ENCODE measurements at places on chromosomes 6 and 20.

DNA sequence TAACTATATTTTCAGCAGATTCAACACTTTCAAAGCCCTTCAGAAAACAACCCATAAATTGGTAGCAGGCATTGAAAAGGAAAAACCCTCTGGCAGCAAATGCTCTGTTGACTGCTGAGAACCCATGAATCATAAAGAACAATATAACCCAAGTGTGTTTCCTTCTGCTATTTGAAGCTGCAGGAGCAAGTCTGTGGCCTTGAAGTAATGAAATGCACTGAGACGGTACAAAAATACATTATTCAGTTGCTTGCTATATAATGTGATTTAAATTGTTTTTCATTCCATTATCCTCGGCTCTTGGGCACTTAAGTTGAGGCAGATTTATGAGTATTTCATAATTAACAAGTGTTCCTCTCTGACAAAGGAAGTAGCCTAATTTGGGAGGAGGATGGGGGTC is 40.6 kb upstream of the SAMD5 start:
- no peak for DNase-seq

GRCh38 chr6:143146186-143146851 is 85.6 kb downstream of the AIG1 start:
- DNase-seq: no peak

DNA sequence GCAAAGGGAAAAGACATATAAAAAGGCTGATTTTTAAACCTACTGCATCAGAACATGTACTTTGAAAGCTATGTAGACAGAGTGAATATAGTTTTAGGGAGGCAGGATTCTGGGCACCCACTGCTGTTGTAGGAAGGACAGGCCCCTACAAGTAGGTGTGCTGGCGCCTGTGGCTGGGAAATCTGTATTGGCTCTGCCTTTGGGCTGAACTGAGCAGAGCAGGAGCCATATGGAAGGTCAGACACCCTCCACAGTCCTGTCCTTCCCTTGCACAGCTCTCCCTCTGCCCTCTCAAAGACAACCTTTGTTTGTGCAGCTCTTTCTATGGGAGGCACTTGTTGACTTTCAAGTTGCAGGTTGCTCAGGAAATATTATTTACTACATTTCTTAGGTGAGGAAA is 18.4 kb upstream of the ULBP3 start:
- no peak for DNase-seq

GRCh38 chr6:1383729-1384548 is 5.4 kb upstream of the FOXF2 start:
- no peak for DNase-seq

- no peak for DNase-seq
Observed at GRCh38 chr6:108779536-108780275, 68.5 kb upstream of the ARMC2 start.

DNA sequence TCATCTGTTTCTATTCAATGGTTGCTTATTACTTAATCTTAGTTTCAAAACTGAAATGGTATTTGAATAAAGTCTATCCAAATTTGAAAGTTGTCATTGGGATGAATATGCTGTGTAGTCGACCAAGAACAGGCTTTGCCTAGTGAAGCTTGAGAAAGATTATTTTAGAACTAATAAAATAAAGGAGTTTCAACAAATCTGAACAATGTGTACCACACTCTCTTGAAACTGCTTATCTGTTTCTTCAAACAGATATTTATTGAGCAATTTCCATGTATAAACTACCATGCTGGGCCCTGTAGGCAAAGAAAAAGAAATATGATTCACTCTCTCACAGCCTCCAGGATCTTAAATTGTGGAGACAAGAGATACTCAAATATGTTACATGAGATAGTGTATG is 174.4 kb downstream of the OGFRL1 start:
- no peak for DNase-seq

Measured in activated gamma-delta T cell treated with Interleukin-2 at 50 U/mL for 16 hours (primary cell).